ENCODE measurements at places on chromosomes 1 and 21.

GRCh38 chr1:61356995-61357394, 274.6 kb downstream of the NFIA start:
- ATAC-seq: no peak

DNA sequence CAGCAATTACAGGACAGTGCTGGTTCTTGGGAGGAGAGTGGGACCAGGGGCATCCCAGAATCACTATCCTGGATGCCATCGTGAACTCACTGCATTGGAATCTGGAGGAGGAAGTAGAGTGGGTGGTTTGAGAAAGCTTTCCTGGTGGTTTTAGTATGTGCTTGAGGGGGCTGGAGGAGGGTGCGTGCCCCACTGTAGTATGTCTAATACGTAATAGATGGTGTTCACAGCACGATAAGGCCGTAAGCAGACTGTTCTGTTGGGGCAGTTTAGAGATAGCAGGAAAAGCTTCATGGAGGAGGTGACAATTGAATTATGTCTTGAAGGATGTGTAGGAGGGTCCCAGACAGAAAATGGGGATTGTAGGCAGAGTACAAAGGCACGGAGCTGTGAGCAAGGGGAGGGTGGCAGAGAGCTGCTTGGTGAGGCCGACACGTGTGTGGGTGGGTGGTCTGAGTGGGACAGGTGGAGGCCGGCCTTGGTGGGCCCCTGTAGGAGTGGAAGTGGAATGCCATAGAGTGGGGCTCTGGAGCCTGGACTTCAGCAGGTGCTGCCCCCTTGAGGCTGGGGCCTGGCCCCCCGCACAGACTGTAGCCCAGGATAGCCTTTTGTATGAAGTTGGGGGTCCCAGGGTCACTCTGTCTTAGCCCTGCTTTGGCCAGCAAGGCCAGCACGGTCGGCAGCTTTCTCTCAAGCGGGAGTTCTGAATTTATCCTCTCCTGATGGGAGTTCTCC, 37.0 kb downstream of the IL6R start:
- peak; percentile 72 for ATAC-seq

DNA sequence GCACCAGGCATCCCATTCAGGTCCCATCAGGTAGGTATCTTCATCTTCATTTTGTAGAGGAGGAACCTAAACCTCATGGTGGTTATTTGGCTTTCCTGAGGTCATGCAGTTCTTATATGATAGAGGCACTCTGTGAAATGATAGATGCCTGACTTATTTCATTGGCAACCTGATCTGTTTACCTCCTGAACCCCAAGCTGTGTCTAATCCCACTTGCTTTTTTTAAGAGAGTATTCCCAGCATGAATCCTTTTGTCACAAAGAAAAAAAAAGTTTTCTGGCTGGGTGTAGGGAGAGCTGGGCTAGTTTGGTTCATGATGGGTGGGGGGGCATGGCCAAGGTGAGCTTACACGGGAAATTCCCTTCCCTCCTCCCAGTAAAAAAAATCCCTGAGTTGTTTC, 154.2 kb downstream of the TENT5C start:
- no peak for ATAC-seq

GRCh38 chr1:55245781-55246180, 30.6 kb upstream of the USP24 start:
- no peak for ATAC-seq

DNA sequence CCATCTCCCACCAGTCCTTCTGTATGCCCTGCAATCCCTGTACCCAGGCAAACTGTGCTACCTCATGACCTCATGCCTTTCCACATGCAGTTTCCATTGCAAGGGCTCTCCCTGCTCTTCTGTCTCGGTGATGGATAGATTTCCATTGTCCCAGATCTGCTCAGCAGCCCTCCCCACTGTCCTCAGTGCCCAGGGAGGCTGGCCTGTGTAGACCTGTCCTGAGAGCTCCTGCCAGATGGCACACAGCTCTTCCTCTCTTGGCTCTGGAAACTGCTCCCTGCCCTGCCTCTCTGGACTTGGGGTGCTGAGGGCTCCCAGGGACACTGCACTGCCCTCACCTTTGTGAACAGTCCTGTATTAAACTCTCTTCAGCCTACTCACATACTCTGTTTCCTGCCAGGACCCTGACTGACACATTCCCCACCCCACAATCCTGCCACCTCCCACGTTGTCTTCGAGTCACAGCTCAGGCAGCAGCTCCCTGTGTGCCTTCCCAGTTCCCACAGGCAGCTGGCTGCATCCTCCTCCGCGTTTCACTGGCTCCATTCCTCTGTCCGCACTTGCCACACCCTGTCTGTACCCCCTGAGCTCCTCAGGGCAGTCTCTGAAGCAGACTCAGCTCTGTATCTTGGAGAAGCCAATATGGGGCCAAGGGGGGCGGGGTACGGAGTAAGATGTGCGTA, 57.0 kb downstream of the SPATA46 start:
- no peak for ATAC-seq

- no peak for ATAC-seq
These were observed 1.5 kb downstream of the LHX8 start for GRCh38 chr1:75135573-75136194.

GRCh38 chr1:174789399-174789798, 210.3 kb upstream of the CACYBP start:
- peak; percentile 78 for ATAC-seq

- peak; percentile 98 for ATAC-seq
These were observed 536.6 kb upstream of the NR5A2 start for GRCh38 chr1:199490769-199491527.

GRCh38 chr1:15948091-15948591, 27.8 kb downstream of the ZBTB17 start:
- ATAC-seq: no peak

DNA sequence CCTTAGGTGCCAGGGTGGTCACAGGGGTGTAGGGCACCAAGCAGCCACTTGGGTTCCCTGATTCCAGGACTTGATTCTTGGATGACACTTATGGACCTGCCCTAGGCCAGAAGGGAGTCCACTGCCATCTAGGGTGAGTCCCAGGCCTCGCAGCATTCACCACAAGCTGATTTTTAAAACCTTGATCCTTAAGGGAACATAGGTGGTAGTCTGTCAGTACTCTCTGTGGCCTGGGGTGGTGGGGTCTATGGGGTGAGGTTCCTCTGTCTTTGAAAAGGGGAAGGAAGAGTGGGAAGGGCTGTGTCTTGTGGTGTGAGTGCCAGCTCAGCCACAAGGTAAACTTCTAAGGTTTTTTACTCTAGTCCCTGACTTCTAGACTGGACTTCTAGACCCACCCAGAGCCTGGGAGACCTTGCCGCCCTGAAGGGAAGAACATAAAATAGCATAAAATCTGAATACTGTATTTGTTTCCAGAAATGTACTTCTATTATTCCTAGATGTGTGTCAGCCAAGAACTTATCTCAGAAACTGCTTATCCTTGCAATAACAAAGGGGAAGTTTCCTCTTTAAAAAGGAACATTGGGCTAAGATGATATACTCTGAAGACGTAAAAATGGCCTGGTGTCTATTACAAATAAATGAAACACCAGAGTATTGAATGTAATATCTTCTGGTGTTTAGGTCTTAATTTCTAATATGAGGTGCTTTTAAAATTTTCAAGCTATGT, 757.3 kb downstream of the LTN1 start:
- peak; percentile 42 for ATAC-seq

DNA sequence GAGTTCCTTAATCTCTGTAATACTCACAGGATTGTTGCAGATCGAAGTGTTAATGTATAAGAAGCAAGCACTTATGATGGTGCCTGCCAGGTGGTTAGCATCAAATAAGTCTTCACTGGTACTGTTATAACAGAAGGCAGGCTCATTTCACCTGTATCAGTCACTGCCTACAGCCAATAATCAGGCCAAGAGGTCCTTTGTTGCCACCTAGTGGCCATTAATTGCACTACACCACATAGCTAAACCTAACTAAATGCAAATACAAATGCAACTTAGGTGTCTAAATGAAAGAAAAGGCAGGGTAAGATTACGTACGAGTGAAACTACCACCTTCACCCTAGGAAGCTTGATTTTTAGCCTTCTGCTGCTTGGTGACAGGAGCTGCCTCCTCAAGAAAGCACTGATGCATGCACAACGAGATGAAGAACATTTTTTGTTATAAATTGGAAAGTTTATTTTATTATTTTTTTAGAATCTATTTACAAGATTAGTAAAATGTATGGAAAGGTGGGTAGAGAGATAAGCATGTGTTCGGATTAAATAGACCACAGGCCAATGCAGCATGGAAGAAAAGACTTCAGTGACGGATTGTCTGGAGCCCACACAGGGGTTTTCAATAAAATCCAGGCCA, 334.8 kb upstream of the CAMK1G start:
- ATAC-seq: peak; percentile 78

DNA sequence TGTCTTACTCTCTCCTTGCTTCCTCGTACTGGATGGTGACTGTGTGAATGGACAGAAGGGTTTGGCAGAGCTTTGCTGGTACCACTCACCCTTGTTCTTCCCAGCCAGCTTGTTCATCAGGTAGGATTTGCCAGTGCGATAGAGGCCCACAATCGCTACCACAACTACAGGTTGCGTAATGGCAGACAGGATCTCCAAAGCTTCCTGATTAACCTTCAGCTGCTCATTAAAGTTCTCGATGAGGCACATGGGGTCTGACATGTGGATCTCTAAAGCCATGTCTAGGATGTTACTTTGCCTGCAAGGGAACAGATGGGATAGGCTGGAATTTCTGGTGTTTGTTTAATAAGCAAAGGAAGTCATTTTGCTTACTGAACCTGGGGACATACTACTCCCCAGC, 3.4 kb downstream of the GBP5 start:
- ATAC-seq: no peak

- no peak for ATAC-seq
These were observed 25.8 kb downstream of the KIF26B start for GRCh38 chr1:245180496-245181157.

- no peak for ATAC-seq
These were observed 194.0 kb downstream of the NRIP1 start for GRCh38 chr21:14870853-14871149.

Measured in SK-N-SH treated with all-trans-retinoic acid at 6 μM for 48 hours (cell line).